ENCODE measurements at places on chromosomes 13 and 19. TPM values are rescaled to one million over a fixed set of nuclear protein-coding genes. Genes with fewer than 3 reads are reported as not detected.

DNA sequence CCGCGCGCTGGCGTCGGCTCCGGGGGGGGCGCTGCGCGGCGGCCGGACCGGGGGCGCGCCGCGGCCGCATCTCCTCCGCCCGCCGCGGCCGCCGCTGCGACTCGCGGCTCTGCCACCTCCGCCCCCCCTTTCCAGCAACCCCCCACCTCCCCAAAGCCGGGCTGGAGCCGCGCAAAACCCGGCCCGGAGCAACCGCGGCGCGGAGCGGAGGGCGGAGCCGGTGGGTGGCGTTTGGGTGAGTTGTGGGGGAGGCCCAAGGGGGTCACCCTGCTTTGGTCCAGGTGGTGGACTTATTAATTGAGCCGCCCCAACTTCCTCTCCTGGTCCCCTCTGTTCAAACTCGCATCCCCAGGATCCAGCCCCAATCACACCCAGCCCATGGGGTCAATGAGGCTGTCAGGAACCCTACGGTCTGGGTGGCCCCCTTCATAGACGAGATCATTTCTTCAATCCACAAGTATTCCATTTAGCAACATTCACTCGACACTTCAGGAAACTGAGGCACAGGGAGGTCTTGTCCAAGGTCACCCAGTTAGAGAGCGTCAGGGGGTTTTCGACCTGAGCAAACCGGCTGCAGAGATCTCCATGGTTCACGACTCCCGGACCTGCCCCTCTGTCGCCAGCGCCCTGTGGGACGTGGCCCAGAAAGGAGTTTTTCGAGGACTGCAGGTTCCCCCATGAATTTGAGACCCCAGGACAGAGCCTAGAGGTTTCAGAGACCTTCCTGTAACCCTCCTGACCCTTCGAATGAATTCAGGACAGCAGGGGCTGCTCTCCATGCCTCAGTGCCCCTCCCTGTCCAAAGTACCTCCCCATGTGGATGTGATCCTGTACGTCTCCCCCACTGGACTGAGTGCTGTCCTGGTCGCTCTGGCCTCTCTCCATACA is 22.4 kb upstream of the SEMA6B start:
- DNase-seq, result no peak

DNA sequence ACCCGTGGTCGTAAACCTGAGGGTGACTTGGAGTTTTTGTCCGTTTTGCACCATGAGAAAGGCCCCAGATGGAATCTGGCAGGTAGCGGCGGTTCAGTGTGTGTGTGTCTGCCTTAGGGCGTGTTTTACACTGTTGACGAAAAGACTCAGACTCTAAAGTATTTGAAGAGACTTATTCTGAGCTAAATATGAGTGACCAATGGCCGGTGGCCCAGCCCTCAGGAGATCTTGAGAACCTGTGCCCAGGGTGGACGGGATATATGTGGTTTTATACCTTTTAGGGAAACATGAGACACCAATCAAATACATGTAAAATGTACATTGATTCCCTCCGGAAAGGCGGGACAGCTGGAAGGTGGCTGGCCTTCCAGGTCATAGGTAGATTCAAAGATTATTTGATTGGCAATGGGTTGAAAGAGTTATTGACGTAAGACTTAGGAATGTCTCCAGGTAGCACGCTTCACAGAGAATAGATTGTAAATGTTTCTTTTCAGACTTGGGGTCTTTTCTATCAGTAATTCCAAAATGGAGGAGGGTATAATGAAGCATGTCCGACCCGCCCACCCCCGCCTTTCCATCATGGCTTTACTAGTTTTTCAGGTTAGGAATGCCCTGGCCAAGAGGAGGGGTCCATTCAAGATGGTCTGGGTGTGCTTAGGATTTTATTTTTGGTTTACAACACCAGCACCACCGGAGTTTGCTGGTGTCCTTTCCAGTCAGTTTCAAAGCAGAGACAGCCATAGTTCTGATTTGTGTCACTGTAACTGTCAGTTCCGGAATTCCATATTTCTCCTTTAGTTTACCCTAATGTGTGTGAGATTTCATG is 1.0 kb upstream of the ZNF529 start:
- DNase-seq, result peak; percentile 14

PSG11 gene
- total RNA-seq, result not detected

DNA sequence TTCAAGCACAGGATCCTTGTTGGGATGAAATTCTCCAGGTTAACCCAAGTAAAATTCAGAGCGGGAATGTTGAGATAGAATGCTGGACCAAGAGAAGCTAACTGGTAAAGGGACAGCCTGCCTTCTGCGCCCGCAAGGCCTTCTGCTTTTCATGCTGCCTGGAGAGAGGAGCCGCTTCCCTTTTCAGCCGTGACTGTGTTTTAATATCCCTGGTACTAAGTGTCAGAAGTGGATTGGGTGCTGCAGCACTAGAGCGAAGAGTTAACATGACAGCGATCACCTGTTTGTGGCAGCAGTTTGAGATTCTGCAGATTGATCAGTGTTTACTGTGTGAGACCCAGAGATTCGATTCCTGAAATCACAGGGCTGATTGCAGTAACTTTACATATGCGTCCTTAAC is 197.4 kb upstream of the ZNF536 start:
- no peak for DNase-seq

IL4I1 gene
- 0.18 TPM for total RNA-seq

GIPR gene
- total RNA-seq, result 2.1 TPM

- DNase-seq, result no peak
Measured at GRCh38 chr13:110277357-110277975, 29.5 kb downstream of the COL4A1 start.

GRCh38 chr13:97387485-97387839 is 46.5 kb upstream of the RAP2A start:
- no peak for DNase-seq

GRCh38 chr13:111573801-111574200 is 253.4 kb downstream of the TEX29 start:
- no peak for DNase-seq

ZNF626 gene
- total RNA-seq, result not detected

GRCh38 chr19:14555918-14556661 is 15.8 kb downstream of the NDUFB7 start:
- DNase-seq, result no peak

GRCh38 chr13:113951246-113951999 is 22.5 kb downstream of the C13orf46 start:
- DNase-seq, result peak; percentile 63

DNA sequence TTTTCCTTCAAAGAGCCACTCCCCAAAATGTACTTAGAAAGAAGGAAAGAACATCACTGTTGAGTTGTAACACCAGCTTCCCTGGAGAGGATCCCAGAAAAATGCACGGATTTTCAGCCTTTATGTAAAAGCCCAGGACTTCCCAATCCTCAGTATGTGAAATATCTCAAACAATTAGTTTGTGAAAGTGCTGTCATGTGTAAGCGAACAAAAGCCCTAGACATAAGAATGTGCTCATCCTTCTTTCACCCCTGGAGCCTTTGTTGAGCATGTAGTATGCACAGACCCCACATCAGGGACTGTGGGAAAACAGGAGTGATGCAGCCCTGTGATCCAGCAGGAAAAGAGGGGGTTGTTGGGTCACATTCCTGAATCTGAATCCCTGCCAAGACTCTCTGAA is 441.4 kb upstream of the ZNF507 start:
- DNase-seq, result no peak

- no peak for DNase-seq
Measured at GRCh38 chr13:66543780-66544179, 686.4 kb downstream of the PCDH9 start.

DNA sequence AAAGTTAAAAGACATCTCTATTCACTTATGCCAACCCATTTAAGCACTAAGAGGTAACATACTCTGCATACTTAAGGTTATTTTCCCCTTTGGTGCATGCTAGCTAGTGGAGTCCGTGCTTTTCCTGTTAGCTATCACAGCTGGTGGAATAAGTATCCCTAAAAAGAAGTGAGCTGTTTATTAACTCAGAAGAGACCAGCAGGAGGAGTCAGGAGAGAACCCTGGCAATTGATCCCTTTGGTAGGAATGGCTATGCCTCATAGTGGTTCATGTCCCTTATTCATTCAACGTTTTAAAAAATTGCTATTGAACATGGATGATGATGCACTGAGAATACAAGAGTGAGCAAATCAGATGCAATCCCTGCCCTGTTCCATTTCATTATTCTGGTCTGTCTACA is 12.4 kb upstream of the NEK5 start:
- no peak for DNase-seq

- DNase-seq, result no peak
Measured at GRCh38 chr13:28320884-28321574, 173.9 kb downstream of the FLT1 start.

GRCh38 chr13:50915565-50915964 is 6.0 kb downstream of the RNASEH2B start:
- DNase-seq, result no peak

ZNF726 gene
- total RNA-seq, result 7.3 TPM

RAB3A gene
- total RNA-seq, result 1.2 TPM
